CD8-positive, alpha-beta memory T cell (primary cell): ENCODE measurements at places on chromosomes 13 and 19. TPM values are rescaled to one million over a fixed set of nuclear protein-coding genes. Genes with fewer than 3 reads are reported as not detected.

- DNase-seq, result no peak
These were observed 209.6 kb downstream of the KLF12 start for GRCh38 chr13:73924607-73925006.

GRCh38 chr13:112726016-112726767, 36.4 kb downstream of the ATP11A start:
- no peak for DNase-seq

DNA sequence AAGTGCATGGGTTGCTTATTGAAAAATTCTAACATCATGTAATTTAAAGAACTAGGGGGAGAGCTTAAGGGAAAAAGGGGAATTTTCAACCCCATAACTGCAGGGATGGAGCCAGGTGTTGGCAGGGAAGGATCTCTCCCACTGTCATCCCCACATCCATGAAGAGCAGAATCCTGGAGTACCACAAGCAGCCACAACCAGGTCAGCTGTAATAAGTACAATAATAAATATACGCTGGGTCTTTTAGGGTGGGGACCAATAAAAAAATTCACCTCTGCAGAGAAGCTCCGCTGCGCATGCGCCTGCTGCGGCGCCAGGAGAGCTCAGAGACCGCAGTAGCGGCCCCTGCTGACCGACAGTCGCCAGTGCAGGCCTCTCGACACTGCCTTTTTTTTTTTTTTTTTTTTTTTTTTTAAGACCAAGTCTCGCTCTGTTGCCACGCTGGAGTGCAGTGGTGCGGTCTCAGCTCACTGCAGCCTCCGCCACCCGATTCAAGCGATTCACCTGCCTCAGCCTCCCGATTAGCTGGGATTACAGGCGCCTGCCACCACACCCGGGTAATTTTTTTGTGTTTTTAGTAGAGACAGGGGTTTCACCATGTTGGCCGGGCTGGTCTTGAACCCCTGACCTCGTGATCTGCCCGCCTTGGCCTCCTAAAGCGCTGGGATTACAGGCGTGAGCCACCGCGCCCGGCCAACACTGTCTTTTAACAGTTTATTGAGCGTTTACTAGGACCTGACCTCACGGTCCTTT, 2.5 kb upstream of the EEF2 start:
- DNase-seq, result peak; percentile 85

GRCh38 chr13:22427066-22427465, 753.7 kb upstream of the SGCG start:
- DNase-seq, result no peak

Gene SMIM44
- total RNA-seq, result not detected

Gene GSX1
- not detected for total RNA-seq

Gene MEIOSIN
- total RNA-seq, result not detected
